Activated CD4-positive, alpha-beta T cell treated with anti-CD3 and anti-CD28 coated beads, Interleukin-2, amount 50 U/mL, for 1 hour (primary cell): ENCODE measurements at places on chromosomes 1 and 21.

- DNase-seq: no peak
Observed at GRCh38 chr1:55211863-55212262, 3.3 kb downstream of the USP24 start.

DNA sequence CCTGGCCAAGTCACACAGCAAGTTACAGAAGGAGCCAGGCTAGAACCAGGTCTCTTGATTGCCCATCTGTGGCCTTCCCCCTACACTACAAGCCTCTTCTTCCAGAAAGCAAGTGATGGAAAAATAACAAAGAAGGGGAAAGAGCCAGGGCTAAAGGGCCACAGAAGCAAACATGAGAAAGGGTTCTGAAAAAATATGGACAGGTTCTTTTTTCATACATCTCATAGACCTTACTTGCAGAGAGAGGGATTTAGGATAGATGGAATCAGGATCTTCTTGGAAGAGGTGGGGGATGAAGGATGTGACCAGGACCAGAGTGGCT, 3.2 kb downstream of the RHBG start:
- DNase-seq: no peak

GRCh38 chr1:211511947-211512346, 20.0 kb upstream of the RD3 start:
- no peak for DNase-seq

GRCh38 chr1:27555700-27556424, 48.1 kb downstream of the AHDC1 start:
- no peak for DNase-seq

DNA sequence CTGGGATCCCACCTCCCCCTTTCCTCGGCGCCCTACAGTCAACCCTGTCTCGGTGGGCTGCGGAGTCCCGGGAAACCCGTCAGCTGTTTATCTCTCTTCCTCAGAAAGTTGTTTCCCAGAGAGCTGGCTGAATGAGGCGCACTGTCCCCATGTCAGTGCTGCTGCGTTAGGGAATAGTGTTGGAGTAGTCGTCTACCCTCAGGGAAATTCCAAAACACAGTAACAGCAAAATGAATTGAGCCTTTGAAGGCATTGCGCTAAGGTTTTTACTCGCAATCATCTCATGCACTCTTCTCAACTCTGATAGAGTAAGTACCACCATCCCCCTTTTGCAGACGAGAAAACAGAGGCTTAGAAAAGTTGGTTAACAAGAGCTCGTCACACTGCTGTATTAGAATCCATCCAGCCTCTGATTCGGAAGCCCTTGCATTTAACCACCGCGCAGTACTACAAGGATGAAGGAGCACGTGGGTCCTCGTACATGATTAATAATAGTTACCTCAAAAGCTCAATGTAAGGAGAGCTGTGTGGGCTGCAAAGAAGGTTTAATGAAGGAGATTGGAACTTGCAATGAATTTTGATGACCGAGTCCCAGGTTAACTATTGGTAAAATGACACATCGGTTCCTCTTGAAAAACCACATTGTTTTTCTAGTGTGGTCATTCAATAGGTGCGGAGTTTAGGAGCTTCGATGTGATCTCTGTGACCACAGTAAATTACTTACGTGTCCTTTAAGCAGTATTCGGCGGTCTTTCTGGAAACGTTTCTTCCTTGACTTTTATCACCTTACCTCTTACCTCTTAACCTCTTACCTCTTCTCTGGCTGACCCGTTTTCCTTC, 788 bp upstream of the EDEM3 start:
- no peak for DNase-seq

DNA sequence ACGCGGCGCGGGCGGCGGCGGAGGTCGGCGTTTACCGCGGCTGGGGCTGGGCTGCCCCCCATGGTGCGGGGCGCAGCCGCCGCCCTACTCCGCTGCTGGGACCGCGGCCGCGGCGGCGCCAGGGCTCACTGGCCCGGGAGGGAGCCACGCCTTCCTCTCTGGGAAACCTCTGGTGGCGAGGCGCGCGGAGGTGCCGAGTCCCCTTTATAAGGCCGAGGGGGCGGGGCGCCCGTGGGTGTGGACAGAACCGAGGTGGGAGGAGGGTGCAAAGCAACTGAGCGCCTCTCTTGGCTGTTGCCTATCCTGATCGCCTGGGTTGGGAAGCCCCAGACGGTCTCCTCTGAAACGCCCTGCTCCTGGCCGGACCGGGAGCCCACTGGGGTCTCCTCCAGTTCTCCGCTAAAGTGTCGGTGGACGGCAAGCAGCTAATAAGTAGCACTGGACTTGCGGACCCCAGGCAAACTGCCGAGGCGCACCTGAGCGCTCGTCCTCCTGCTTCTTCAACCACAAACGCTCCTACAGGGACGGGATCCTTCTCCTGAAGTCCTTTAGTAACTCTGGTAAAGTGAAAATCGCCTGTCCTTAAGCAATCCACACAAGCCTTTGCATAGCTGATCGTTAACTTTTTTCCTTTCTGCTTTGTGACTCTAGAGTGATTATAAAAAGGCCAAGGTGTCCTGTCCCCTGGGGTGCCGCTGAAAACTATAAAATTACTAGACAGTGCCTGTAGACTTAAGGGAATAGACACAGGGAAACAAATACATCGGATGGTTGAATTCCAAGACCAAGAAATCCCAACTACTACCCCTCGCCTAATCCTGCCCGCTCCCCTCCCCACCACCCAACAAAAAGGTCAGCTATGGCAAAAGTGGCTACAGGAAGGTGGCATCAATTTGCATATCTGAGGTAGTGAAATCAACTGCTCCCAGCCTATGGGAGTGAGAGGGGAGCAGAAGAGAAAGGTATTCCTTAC, at the start of gene PTGER3:
TSS of gene PTGER3 (minus strand) at position 182 of the 973 bp plus-strand sequence. CDS start 239 bp downstream, outside the sequence.
- peak; percentile 35 for DNase-seq

- no peak for DNase-seq
Observed at GRCh38 chr1:188243456-188243855, 1414.7 kb downstream of the PLA2G4A start.

DNA sequence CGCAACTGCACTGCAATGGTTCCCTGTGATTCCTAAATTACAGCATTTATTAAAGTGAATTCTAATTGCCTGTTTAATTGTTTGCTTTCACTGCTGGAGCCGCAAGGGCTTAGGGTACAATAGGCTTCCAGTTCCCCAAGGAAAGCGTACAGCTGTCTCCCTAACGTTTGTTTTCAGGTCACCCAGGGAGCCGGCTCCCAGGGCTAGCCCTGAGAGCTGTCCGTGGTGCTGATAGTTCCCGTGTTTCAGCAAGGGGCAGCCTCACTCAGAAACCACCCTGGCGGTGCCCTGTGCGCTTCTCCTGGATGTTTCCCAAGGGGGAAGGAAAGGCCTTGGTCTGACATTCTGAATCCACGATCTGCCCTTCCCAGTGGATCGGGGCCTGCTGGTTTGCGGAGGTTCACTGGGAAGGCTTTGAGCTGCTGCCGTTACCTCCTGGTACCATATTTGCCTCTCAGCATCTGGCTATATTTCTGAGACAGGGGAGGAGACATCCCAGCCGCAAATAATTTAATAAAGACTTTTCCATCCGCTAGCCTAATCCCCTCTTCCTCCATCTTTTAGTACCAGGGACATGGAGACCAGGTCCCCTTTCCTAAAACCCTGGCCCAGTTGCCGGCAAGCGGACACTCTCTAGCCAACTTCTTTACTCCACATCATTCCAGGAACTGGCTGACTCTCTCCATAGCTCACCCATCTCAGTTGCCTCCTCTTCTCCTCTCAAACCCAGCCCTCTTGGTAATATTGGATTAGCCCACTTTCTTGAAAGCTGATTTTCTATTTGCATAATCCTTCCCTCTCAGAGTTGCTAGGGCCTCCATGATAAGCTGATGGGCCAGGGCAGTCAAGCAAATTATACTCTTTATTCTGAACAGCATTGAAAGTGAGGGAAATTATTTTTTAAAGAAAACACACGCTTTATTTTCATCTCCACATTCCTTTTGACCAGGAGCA, 149.0 kb downstream of the IGSF21 start:
- no peak for DNase-seq

DNA sequence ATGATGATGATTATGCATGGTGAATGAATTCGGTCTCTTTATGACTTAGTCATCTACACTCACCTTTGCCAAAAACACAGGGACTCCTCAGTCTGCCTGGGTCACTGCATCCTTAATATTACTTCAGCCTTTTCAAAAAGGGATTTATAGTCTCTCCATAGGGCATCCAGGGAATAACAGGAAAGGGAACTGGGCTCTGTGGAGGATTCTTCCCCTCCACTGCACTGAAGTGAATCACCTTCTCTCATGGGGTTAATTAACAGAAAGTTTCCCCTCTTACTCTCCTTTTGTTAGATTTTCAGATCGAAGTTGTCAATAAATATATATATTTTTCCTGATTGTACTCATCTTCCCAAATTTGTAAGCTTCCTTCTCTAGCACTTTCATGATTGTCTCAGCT, at the start of gene OR6K3:
TSS of gene OR6K3 (minus strand) at position 101 of the 400 bp plus-strand sequence. CDS start 2,605 bp downstream, outside the sequence.
- DNase-seq: no peak

- no peak for DNase-seq
Observed at GRCh38 chr1:162391790-162392563, 10.4 kb downstream of the C1orf226 start.

DNA sequence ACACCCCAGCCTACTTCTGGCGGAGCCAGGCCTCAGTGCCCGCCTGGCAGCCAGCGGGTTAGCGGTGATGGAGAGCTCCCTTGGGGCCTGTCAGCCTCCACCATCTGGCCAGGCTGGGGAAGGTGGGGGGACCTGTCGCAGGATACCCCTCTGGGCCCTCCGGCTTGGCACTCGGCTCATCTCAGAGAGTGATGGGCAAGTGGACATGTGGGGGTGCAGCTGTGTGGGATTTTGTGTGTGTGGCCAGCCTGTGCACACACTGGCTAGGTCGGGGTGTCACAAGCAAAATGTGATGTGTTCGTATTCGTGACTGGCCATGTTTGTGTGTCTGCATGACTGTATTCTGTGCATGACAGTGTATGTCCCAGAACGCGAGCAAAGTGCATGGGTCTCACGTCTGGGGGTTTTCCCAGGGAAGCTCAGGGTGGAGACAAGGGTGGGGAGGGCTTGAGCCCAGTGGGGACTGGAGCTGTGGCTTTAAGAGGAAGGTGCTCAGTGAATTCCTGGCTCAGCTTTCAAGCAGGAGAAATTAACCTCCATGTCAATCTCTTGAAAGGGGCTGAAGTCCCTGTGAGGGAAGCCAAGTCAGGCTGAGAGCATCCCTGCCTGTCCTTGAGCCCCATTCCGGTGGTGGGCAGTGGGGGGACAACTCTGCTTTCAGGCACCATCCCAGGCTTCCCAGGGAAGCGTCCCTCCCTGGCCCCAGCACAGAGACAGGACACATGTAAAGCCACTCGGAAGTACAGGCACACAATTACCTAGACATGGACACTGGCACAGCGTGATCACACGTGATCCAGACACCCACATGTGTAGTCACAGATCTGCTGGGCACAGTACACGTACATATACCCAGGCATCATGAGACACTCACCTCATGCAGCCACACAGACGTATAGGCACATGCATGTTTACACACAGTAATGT, 21.1 kb upstream of the ADGRB2 start:
- no peak for DNase-seq

DNA sequence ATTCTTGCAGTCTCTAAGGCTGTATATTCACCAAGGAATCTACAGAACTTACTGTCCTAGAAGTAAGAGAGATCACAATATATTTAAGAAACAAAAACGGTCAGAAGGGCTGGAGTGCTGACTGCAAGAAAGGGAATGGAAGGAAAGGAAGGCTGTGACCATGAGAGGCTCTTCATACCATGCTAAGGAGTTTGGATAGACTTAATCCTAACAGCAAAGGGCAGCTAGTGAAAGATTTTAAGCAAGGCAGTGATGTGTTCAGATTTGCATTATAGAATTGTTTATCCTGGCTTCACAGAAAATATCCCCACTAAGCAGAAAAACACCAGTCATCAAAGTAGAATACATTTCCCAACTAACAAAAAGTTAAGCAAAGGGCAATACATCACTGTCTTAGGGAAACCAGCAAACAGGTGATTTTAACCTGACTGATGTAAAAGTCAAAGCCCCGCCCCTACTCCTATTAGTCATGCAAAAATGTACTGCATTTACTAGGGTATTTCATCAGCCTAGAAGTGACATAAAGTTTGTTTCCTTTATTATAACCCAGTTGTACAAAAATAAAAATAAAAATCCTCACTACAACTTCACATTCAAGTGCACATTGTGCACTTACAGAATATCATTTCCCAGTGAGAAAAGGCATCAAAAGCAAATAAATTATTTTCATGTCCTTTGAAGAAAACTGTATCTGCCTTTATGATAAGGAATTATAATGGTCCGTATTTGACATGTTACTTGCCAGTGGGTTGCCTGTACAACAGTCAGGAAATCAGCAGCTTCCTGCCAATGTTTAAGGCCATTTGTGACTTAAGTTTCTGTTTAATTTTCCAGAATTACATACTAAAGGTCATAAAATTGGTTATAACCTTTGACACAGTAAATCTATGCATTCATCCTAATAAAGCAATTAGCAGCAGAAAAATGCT, 17.2 kb downstream of the JAK1 start:
- no peak for DNase-seq

DNA sequence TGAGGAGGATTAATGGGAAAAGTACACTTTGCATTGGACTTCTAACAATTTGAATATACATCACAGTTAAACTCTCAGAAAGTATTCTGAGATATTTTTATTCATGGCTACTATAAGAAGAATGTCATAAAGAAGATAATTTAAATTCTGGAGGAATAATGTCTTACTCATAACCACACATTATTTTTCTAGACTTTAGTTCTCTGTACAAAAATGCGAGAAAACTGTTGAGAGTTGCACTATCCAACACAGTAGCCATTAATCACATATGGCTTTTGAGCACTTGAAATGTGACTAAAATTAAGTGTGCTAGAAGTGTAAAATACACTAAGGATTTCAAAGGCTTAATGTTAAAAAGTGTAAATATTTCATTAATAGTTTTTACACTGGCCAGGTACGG, 53.8 kb downstream of the CRB1 start:
- DNase-seq: no peak
